ENCODE measurements at places on chromosomes 16 and 17.
A peak's percentile ranks its signal among the peaks of the same experiment; 100 is the strongest.

DNA sequence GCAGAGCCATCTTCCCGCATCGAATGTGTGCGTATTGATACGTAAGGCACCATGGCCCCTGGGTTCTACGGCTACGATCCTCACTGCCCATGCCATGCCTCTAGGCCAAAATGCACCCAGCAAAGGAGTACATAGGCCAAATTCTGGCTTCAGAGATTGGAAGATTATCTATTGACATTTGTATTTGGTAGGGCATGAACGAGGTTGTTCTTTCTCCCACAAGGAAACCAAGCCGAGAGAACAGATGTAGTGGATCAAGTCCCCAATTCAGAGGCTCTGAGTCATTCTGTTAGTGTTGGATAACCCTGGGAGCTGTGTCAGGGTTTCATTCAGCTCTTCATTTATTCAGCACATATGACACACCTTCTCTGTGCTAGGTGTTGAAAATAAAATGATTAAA is 36.5 kb downstream of the HOXB1 start:
- no peak for DNase-seq

DNA sequence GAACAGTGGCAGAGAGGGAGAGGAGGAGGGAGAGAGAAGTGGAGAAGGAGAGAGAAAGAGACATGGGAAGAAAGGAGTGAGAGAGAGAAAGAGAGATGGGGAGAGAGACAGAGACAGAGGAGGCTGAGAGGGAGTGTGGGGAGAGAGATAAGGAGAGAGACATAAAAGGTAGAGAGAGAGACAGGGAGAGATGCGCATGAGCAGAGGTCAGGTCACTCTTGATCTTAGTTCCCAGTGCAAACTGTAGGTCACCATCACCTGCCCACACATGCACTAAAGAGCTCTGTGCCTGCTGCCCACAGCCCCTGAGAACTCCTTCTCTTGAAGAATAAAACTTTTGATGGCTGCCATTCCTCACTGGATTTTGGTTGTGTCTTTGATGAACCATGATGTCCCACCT is 14.9 kb downstream of the KRT33A start:
- no peak for DNase-seq

GRCh38 chr16:14148016-14148415 is 76.9 kb downstream of the MRTFB start:
- no peak for DNase-seq

- peak; percentile 21 for DNase-seq
These were observed at the start of gene VAT1 for GRCh38 chr17:43021741-43022512. TSS of gene VAT1 (minus strand) at chr17:43022385. CDS start at chr17:43022322, 63 bp downstream.

DNA sequence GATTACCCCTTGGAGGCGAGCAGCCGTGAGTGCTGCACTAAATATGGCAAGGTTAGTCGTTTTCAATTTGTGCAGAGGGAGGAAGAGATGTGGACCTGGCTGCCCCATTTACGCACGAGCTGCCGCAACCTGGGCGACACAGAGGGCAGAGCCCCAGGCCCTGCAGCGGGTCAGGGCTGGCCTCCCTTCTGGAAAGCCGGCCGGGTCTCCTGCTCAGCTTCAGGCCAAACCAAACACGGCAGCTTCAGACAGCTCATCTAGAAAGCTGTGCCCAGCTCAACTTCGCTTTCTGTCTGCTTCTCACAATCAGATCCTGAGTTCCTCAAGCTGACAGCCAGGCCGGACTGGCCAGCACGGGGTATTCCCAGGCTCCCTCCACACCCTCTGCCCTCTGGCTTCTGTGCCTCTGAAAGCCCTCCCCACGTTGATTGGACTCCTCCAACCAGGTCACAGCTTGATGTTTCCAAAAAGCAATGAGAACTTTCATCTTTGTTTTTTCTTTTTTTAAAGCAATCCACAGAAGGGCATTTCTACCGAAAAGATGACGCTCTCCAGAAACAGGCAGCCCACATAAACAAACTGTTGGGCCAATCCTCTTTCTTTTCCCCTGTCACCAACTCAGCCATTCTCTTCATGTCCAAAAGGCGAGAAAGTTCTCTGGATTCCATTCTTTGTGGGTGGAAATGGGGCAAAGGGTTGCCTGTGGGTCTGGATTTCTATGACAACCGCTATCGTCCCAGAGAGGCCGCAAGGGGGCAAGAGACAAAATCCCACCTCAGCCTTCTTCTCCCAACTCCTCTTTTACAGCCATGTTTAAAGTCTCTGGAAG is 189.0 kb downstream of the ZFHX3 start:
- DNase-seq, result no peak

DNA sequence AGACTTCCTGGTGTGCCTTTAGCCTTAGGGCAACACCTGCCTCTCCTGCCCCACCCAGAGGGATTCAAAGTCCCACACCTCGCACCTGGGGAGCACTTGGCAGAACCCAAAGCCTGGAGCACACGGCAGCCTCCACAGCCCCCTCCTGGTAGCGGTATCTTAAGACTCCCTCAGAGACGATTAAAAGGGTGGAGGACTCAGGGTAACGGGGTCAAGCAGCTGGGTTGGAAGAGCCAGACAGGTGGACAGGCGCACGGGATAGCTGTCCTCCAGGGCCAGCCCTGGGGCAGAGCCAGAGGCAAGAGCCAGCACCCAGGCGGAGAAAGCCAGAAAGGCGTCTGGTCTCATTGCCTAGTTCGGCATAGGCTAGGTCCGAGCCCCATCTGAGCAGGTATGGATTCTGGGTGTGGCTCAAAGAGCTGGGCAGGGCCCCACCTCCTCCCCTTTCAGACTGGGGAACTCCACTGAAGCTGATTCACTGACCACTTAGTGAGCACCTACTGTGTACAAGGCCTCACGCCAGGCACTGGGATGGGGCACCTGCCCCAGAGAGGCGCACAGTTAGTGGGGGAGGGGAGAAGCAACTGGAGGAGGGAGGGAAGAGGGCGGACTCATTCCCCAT is 55.0 kb upstream of the MEAK7 start:
- peak; percentile 64 for DNase-seq

DNA sequence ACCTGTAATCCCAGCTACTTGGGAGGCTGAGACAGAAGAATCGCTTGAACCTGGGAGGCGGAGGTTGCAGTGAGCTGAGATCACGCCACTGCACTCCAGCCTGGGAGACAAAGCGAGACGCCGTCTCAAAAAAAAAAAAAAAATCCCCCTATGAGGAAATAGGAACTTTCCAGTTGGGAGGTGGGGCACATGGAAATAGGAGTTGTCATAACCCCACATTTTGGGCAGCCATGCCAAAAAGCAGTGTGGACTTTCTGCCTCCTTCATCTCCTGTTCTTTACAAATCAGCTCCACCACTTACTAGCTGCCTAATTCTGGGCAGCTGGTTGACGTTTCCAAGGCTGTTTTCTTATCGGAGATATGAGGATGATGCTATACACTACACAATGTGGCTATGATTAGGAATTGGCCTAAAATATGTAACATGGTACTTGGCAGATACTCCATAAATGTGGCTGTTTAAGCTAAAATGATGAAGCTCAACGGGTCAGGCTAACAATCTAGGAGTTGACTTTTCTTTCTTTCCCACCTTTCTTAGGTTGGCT is 21.5 kb upstream of the CCL5 start:
- no peak for DNase-seq

DNA sequence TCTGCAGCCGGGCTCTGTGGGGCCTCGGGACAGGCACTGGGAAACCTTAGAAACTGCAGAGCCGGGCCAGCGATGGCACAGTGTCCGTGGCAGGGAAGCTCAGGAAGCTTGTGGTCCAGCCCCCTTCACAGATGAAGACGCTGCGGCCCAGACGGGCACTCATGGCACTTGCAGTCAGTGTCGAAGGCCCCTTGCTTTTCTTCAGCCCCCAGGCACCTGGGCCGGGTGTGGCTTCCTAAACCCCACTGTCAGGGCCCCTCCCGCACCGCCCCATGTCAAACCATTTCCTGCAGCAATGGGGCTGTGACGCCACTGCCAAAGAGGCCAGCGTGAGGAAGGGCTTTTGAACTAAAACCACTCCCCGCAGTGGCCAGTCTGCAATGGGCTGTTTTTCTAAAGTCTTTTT is 164.0 kb downstream of the LAT start:
- DNase-seq, result no peak

Data from NCI-H2107 (cell line).